NCI-H460 (cell line): ENCODE measurements at places on chromosomes 1 and 21. TPM values are rescaled to one million over a fixed set of nuclear protein-coding genes. Genes with fewer than 3 reads are reported as not detected.

PADI4 gene
- total RNA-seq = not detected in 2 replicates

GRCh38 chr21:46459024-46459355 lies 299 bp downstream of the DIP2A start:
- DNase-seq = no peak

GRCh38 chr1:29282924-29283803 lies 46.8 kb downstream of the PTPRU start:
- peak; percentile 44 for DNase-seq

- no peak for DNase-seq
These were observed 880 bp downstream of the IGSF21 start for GRCh38 chr1:18108299-18109057.

- no peak for DNase-seq
These were observed 5.7 kb upstream of the ATG4C start for GRCh38 chr1:62778208-62778607.
